ENCODE measurements at places on chromosomes 1 and 21.
A peak's percentile ranks its signal among the peaks of the same experiment; 100 is the strongest.

DNA sequence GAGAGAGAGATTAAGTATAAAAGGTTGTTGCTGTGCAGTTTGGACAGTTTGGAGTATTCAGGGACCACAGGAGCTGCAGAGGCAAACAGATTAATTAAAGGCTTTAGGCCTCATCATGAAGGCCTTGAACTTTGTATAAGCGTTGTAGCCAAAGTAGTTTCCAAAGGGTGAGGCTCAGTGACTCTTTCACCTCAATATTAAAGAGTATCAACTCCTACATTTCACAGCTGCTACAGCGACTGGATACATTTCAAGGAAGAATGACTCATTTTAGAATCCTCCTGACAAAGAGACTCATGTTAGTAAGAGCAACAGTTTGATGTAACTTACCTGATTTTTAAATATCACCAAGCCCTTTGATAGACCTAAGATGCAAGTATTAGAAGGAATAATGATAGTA, 355.5 kb downstream of the HLX start:
- no peak for DNase-seq

DNA sequence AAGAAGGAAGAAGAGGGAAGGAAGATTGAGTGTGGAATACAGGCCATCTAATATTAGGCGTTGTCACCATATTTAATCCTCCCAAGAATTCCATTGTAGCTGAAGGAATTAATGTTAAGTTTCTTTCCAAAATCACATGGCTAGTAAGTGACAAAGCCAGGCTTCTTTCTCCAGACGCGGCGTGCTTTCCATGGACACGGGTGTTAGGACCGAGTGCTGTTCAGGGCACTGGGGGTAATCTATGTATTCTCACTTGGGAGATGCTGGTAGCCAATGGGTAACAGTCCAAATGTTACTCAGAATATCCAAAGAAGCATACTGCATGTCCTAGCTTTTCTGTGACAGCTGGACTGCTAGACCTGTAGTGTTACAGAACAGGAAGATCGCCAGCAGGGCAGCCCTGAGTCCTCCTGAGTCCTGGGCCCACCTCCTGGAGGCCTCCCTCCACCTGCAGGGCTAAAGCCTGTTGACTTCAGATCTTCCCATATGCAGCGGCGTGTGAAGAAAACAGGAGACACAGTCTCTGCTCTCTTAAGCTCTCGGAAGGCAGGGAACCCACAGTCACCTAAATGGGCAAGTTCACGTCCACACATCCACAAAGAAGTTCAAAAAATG, 5.3 kb downstream of the IGSF9 start:
- no peak for DNase-seq

- DNase-seq = no peak
Observed at GRCh38 chr1:6053206-6053546, 7.5 kb downstream of the KCNAB2 start.

DNA sequence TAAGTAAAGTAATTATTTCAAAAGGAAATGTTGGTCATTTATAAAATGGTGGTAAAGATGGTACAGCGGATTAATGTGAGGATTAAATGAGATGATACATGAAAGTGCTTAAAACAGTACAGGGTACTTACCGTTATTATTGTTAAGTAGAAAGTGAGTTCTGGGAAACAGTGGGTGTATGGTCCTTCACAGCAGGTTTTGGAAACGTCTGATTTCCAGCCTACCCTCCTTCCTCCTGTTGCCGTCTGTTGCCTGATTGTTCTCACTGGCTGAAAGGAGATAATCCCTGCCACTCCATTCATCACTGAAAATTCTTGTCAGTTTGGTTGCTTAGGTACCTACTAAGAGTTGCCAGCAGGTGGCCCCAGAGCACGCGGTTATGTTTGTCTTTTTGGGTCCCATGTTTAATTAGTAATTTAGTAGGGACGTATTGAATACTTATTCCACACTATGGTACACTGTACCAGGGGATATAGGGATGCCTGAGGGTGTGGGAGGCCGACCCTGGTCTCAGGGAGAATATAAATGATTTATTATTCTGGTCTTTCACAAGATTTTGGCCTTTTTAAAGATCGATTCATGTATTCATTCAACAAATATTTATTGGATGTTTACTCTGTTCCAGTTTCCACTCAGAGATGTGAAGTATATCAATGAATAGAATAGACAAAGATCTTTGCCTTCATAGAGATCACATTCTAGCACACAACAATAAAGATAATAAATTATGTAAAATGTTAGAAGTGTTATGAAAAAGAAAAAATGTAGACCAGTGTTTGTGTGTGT, 30.8 kb upstream of the RPTN start:
- DNase-seq = peak; percentile 6

DNA sequence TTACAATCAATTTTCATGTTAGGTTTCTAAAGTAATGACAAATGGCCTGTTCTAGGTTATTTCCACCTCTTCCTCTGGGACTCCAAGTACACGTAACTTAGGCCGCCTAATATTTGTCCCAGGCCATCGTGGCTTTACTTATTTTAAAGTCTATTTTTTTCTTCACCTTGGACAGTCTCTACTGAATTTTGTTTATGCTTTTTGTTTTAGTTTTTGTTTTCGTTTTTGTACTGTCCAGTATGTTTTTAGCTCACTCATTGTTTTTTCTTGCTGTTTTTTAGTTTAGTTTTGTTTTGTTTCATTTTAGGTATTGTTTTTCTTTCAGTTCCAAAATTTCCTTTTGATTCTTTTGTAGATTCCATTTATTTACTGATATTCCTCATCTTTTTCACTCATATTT, 187.7 kb upstream of the RNPC3 start:
- no peak for DNase-seq

DNA sequence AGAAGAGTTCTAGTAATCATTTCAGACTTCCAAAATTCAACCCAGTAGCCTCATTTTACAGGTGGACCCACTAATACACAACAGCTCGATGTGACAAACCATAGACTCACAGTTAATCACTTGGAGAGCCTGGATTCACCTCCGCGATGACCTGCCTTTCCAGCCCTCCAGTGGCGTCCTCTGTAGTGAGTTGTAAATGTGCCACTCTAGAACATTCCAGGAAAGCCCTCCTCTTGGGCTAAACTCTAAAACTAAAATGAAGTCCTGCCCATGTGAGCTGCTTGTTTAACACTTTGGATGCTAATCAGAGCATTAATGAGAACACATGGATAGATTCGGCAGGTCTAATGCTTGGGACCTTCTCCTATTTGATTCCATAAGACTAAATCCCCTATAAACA, 140.7 kb downstream of the DHRS3 start:
- no peak for DNase-seq

DNA sequence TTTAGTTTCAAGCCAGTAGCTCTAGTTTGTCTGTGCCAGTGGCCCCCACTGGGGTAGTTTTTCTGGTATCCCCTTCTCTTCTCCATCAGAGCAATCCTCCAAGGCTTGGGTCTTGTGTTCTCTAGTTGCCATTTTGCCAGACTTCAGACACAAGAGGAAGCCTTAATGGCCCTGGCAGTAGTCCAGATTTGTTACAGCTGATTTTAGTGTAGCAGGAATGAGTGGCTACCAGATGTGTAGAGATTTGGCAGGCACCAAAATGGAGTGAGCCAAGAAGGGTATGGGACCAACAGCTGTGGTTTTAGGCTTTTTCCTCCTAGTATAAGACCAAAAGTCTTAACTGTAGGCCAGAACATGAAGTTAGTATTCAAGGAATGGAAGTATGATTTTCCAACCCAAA, 56.8 kb downstream of the ACP6 start:
- DNase-seq = no peak

DNA sequence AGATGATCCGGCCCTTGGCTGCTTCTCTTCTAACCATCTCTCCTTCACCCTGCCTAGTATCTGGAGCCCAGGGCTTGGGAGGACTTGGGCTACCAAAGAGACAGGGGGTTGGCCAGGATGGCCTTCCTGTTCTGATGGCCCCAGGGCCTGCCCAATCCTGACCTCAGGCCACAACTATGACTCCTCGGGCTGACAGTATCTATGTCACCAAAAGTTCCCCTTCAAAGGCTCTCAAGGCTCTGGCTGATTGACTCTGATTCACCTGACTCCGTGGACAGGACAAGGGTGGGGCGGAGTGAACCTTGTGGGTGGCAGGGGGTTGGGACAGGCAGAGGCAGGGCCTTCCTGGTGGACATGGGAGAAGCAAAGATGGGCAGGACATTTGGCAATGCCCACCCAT, 12.7 kb downstream of the MEF2D start:
- no peak for DNase-seq

DNA sequence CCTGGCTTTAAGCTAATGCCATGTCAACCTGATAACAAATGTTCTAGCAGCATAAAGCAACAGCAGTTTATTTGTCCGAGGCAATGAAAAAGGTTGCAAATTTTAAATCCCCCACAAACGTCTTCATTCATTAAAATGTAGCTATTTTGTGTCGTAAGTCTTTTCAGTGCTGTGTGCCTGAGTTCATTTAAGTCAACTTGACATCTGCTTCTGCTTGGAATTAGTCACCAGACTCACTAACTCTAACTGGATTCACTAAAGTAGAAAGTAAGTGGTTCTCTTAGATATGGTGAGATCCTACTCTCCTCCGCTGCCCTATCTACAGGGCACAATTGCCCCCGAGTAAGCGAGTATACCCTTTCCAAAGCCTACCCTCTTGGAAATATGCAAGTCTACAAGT, 118.4 kb upstream of the CHRM3 start:
- no peak for DNase-seq

DNA sequence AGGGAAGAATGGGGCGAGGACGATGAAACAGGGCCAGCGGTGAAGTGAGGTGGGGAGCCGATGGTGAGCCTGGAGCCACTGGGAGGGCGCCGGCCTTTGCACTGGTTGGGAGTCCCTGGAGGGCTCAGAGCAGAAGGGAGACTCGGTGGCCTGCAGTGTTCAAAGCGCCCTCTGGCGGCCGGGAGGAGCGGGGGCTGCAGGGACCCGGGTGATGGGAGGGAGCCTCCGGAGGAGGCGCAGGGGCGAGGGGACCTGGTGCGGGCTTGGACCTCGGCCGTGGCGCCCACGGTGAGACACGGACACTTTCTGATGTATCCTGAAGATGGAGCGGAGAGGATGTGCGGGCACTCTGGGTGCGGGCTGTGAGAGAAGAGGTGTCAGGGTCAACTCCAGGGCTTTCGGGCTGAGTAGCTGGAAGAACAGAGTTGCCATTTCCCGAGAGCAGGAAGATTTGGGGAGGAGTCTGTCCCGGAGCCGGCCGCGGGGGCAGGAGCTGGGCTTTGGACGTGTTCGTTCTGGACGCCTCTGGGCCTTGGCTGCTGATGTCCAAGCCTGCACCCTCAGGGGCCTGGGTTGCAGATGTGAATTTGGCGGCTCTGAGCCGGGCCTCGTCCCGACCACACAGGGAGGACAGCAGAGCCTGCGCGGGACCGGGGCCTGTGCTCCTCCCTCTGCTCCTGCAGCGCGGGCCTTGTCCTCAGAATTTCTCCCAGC, 29.7 kb downstream of the HEYL start:
- no peak for DNase-seq

GRCh38 chr1:2055911-2056575, 5.8 kb downstream of the PRKCZ start:
- no peak for DNase-seq

DNA sequence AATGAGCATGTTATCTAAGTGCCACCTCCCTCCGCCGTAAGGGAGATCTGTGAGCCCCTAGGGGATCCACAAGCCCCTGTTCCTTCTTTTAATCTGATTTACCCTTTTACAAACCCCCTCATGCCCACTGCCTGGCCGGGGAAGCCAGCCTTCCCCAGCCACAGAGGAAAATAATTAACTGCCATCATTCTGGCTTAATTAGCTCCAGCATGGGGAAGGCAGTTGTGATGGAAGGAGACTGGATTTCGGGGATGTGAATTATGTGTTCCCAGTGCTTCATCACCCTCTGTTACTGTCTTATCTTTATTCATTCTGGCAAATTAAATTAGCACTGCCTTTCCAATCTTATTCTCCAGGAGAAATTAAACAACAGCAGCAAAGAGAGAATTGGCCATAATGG, 135.8 kb downstream of the PTPRU start:
- no peak for DNase-seq

DNA sequence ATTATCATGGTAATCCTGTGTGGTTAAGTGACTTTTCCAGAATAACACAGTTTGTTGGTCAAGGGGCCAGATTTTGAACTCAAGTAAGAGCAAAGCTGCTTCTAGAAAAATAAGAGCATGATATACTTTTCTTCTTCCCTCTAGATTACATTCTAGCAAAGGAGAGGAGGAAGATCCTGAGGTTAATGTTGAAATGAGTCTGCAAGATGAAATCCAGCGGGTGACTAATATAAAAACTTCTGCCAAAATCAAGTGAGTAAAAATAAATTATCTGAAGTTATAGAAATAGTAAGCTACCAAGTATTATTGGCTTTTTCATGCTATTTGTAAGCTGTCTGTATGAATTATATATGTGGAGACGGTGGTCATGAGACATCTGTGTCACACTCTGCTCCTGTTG, 12.8 kb downstream of the WDR3 start:
- no peak for DNase-seq

DNA sequence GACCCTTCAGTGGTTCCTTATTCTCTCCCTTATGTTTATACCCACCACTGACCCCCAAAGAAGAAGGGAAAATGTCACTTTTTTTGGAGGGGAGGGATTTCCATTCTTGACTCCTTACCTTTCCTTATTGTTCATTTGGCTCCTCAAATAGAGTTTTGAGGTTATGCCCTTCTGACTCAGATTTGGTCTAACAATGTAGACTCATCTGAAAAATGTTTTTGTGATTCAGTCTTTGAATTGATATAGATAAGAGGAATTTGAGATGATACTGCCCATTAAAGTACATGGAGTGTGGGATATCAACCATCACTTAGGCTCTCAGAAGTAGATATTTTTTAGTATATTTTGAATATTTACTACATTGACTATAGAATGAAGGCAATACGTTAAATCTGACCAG, 16.1 kb downstream of the USP1 start:
- DNase-seq = no peak

- DNase-seq = no peak
Observed at GRCh38 chr1:67522001-67522441, 91.8 kb upstream of the SERBP1 start.

DNA sequence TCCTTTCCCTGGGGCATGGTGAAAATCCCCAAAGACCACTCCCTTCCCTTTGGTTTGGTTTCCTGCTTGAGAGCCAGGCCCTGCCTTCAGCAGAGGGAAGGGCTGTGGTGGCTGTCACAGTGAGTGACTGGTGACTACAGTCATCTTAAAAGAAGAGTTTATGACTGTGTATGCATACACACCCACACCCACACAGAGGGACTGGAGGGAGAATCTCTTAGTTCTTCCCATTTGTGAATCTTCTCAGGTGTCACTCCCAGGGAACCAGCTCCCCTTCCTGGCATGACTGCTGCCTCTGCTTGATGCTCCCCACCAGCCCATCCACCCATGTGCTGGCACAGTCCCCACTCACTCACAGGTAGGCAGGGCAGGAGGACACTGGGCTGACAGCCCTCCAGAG, 3.9 kb upstream of the KCNA2 start:
- no peak for DNase-seq

GRCh38 chr1:111967886-111968285, 21.6 kb downstream of the KCND3 start:
- no peak for DNase-seq

DNA sequence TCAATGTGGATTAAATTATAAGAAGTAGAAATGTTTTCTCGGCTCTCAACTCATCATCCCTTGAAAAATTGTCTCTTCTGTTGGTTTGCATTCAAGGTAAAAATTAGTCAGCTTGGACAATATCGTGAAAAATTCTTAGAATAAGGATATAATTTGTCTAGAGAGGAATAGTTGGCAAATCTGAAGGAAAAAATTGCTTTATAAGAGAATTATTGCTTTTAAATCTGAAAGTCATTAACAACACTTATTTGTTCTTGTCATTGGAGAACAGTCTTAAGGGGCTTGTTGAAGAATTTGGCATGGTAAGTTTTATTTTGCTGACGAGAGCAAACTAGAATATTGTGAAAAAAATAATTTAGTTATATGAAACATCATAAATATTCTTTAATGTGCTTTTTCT, 26.4 kb downstream of the ANGPTL1 start:
- DNase-seq = no peak

- no peak for DNase-seq
Observed at GRCh38 chr1:204080163-204080903, 7.4 kb downstream of the SOX13 start.
